ENCODE measurements at places on chromosomes 11 and 22.

GRCh38 chr11:9077164-9077563, 14.2 kb downstream of the SCUBE2 start:
- no peak for DNase-seq

- no peak for DNase-seq
Observed at GRCh38 chr11:78664636-78665035, 90.0 kb upstream of the NARS2 start.

- no peak for DNase-seq
Observed at GRCh38 chr11:96102664-96103078, 178.8 kb upstream of the MTMR2 start.

DNA sequence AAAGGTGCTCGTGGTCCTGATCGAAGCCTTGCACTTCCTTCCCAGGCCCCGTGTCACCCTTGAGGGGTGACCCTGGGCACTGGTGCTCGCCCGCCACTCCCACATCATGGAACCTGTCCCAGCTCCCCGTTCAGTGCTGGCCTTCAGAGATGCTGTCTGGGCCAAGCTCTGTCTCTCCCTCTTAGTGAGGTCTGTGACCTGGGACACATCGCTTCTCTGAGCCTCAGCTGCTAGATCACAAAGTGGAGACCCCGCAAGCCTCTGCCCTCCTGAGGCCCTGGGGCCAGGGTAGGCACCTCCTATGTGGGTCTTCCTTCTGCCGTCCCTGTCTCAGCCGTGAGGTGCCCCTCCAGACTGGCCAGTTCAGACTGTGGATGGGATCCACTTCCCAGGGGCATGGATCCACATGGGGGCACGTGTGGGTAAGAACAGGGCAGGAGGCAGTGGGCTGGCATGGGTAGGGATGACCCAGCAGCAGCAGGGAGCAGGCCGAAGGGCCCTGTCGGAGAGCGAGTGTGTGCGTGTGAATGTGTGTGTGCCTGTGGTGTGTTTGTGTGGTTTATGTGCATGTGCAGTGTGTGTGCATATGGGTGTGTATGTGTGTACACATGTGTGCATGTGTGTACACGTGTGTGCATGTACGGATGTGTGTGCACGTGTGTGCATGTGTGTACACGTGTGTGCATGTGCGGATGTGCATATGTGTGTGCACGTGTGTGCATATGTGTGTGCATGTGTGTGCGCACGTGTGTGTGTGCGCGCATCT, 1073.7 kb downstream of the BRD1 start:
- no peak for DNase-seq

- no peak for DNase-seq
Observed at GRCh38 chr22:41787331-41787730, 13.1 kb upstream of the CCDC134 start.

DNA sequence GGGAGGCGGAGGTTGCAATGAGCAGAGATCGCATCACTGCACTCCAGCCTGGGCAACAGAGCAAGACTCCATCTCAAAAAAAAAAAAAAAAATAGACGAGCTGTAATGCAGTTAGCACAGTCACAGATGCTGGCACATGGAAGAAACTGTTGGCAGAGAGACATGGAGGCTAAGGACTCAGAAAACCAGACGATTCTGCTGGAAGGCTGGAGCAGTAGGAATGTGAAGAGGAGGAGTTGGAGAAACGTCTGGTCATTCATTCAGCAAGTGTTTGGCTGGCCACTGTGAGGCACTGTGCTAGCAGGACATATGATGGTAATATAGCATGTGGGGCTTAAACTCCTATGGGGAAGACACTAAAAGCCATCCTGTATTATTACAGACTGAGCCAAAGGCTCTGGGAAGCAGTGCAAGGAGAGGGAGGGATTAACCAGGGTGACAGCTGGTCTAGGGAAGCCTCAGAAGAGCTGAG, 5.0 kb downstream of the UQCR10 start:
- DNase-seq: no peak

GRCh38 chr11:104625246-104625645, 273.0 kb downstream of the CASP12 start:
- DNase-seq: no peak

GRCh38 chr11:69551963-69552362, 70.5 kb downstream of the LINC01488 start:
- no peak for DNase-seq

- peak; percentile 60 for DNase-seq
Observed at GRCh38 chr22:38733329-38733723, 22.5 kb downstream of the SUN2 start.
